Colonic mucosa (tissue), 4 donors: ENCODE measurements at places on chromosomes 2 and 18.

DNA sequence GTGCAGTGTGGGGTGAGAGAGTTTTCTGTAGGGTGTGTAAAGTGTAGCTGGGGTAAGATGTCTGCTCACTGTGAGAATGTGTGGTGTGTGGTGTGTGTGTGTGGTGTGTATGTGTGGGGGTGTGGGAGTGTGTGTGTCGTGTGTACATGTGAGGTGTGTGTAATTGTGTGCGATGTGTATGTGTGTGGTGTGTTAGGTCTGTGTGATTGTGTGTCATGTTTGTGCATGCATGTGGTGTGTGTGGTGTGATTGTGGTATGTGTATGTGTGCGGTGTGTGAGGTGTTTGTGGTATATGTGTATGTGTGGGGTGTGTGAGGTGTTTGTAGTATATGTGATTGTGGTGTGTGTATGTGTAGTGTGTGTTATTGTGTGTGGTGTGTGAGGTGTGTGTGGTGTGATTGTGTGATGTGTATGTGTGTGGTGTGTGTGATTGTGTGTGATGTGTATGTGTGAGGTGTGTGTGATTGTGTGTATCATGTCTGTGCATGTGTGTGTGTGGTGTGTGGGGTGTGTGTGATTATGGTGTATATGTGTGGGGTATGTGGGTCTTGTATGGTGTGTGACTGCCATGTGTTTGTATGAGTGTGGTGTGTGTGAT lies 241.7 kb upstream of the HDAC4 start:
- DNase-seq: no peak
- no peak overlapping the region for H3K4me3 ChIP-seq
- no peaks in the 10 kb centered on the region for H3K4me1 ChIP-seq

DNA sequence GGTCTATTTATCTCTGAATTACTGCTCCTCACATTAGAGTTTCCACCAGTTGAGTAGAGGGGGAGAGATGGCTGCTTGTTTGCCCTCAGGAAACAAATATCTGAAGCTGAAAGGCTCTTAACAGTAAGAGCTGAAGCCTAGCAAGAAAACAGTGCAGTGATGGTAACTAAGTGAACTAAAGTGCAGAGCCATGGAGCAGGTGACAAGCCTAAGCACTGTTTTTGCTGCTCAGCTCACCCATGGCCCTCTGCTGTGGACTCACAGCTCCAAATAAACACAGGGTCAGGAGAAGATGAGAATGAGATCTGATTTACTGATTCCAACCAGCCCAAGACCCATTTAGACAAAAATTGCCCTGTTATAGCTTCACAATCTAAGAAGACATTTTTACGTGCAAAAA lies 118.4 kb downstream of the ETAA1 start:
- H3K4me3 ChIP-seq: no peak overlapping the region
- H3K27ac ChIP-seq: peak overlapping the region; percentile 29
- DNase-seq: no peak
- H3K4me1 ChIP-seq: no peaks in the 10 kb centered on the region
- no peaks in the 10 kb centered on the region for H3K36me3 ChIP-seq

- peak; percentile 98 for DNase-seq
- no peaks in the 10 kb centered on the region for H3K27me3 ChIP-seq
- no peaks in the 10 kb centered on the region for H3K4me1 ChIP-seq
- H3K36me3 ChIP-seq: no peaks in the 10 kb centered on the region
Observed at GRCh38 chr18:22683196-22683676, 249.9 kb upstream of the RBBP8 start.

GRCh38 chr2:106953236-106953635 lies 67.3 kb upstream of the ST6GAL2 start:
- H3K36me3 ChIP-seq: no peaks in the 10 kb centered on the region
- H3K4me3 ChIP-seq: no peak overlapping the region
- no peak overlapping the region for H3K27ac ChIP-seq
- H3K4me1 ChIP-seq: no peaks in the 10 kb centered on the region
- DNase-seq: no peak

DNA sequence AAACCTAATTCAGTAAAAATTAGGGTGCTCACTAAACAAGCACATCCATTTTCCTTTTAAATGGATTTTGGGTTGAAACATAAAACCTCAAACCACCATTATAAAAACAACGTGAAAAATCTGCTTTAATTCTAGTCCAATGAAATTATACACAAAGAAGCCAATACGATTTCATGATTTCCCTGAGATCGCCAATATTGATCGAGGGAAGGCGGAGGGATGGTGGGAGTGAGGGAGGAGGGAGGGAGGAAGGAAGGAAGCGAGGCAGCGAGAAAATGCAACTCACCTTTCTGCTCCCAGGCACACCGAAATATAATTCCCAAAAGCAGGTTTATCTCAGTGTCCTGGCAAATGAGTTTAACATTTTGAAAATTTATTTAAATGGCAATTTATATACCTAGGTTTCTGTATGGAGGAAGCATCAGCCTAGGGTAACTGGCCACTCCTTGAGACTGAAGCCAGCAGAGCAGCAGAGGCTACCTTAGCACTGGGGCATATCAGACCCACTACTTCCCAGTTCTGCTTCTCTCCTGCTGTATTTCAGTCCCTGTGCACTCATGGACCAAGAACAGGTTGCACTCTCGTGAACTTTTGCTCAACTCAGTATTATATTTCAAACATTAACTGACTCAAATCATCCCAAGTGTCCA lies 2.3 kb upstream of the ONECUT2 start:
- no peaks in the 10 kb centered on the region for H3K4me1 ChIP-seq
- H3K4me3 ChIP-seq: no peak overlapping the region
- H3K27me3 ChIP-seq: peaks cover 85% of the 10 kb centered on the region
- no peak for DNase-seq
- H3K36me3 ChIP-seq: no peaks in the 10 kb centered on the region

- no peak overlapping the region for H3K27ac ChIP-seq
- DNase-seq: no peak
- H3K4me3 ChIP-seq: no peak overlapping the region
- H3K27me3 ChIP-seq: no peaks in the 10 kb centered on the region
Observed at GRCh38 chr2:62147610-62148301, 48.2 kb upstream of the B3GNT2 start.

- no peak for DNase-seq
- H3K4me3 ChIP-seq: no peak overlapping the region
- H3K4me1 ChIP-seq: no peaks in the 10 kb centered on the region
- no peak overlapping the region for H3K27ac ChIP-seq
- H3K36me3 ChIP-seq: no peaks in the 10 kb centered on the region
Observed at GRCh38 chr2:119231975-119232665, 8.5 kb downstream of the STEAP3 start.

DNA sequence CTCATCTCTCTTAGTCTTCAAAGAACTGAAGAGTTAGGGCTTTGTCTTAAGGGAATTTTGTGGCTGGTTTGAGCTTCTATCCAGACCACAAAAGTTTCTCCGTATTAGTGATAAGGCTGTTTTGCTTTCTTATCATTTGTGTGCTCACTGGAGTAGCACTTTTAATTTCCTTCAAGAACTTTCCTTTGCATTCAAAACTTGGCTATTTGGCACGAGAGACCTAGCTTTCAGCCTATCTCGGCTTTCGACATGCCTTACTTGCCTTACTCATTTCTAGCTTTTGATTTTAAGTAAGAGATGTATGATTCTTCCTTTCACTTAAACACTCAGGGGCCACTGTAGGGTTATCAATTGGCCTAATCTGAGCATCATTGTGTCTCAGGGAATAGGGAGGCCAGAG lies 29.9 kb downstream of the HDHD2 start:
- no peak overlapping the region for H3K27ac ChIP-seq
- H3K4me1 ChIP-seq: no peaks in the 10 kb centered on the region
- H3K4me3 ChIP-seq: no peak overlapping the region
- no peaks in the 10 kb centered on the region for H3K36me3 ChIP-seq

DNA sequence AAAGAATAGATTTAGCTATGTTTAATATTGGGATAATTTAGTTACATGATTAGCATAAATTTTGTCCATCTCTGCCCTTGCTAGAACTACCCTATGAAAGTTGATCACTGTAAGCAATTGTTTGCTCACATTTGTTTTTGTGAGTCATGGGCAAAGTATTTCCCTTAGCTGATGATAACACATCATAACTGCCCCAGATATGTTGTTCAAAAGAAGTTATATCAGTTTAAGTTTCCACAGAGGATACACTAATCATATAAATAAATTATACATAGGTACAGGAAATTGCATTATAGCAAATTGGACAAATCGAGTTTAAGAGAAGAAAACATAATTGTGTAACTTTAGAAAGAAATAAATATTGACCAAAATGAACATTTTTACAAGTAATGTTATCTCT lies 223.2 kb upstream of the PIK3C3 start:
- no peak overlapping the region for H3K27ac ChIP-seq
- no peak for DNase-seq
- no peaks in the 10 kb centered on the region for H3K27me3 ChIP-seq
- H3K36me3 ChIP-seq: no peaks in the 10 kb centered on the region
- no peaks in the 10 kb centered on the region for H3K4me1 ChIP-seq

GRCh38 chr2:48092846-48093803 lies 186.8 kb upstream of the FBXO11 start:
- no peaks in the 10 kb centered on the region for H3K4me1 ChIP-seq
- H3K27me3 ChIP-seq: no peaks in the 10 kb centered on the region
- H3K27ac ChIP-seq: no peak overlapping the region
- no peaks in the 10 kb centered on the region for H3K36me3 ChIP-seq
- DNase-seq: no peak

GRCh38 chr2:237149425-237149824 lies 63.7 kb downstream of the COPS8 start:
- H3K4me3 ChIP-seq: no peak overlapping the region
- H3K4me1 ChIP-seq: no peaks in the 10 kb centered on the region
- no peak overlapping the region for H3K27ac ChIP-seq
